ENCODE measurements at places on chromosomes 3 and 15.

DNA sequence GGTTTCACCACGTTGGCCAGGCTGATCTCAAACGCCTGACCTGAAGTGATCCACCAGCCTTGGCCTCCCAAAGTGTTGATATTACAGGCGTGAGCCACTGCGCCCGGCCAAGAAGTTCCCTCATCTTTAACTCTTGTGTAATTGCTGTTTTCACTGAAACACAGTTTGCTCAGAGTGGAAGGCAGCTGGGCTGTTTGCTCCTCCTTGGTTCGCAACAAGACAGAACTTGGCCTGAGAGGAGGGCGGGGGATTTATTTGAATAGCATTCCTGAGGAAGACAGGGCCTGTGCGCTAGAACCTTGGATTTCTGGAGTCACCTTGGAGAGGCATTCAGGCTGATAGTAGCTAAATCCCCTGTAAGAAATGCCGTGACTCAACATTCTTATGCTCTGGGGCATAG lies 226.7 kb upstream of the MCTP2 start:
- no peak for DNase-seq

- DNase-seq: no peak
Observed at GRCh38 chr15:70605606-70606410, 157.6 kb downstream of the UACA start.

DNA sequence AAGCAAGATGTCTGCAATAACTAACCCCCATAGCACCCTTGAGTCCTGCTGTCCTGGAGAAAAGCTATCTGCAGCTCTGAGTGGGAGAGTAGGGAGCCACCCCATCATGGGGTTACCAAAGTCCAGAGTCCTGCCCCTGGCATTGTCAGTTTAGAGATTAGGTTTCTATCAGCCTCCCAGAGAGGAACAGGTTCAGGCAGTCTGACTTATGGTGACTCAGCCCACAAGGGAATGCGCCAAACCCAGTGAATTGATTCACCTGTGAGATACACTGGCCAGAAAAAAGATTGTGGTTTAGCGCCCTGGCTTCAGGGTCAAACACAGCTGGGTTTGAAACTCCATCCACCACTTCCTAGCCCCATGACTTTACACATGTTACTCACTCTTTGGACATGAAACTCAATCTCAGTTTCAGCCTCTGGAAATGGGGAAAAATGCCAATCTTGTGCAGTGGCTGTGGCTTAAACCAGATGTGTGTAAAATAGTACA lies 263.6 kb upstream of the HES1 start:
- DNase-seq: no peak

- no peak for DNase-seq
Observed at GRCh38 chr15:77606142-77607034, 26.3 kb downstream of the LINGO1 start.

- DNase-seq: no peak
Observed at GRCh38 chr3:40695848-40696247, 171.1 kb downstream of the ZNF621 start.

- no peak for DNase-seq
Observed at GRCh38 chr3:76203578-76203977, 418.2 kb upstream of the ZNF717 start.

Measured in activated gamma-delta T cell treated with Interleukin-2 at 50 U/mL for 16 hours (primary cell).